ENCODE measurements at places on chromosomes 11 and 22.

DNA sequence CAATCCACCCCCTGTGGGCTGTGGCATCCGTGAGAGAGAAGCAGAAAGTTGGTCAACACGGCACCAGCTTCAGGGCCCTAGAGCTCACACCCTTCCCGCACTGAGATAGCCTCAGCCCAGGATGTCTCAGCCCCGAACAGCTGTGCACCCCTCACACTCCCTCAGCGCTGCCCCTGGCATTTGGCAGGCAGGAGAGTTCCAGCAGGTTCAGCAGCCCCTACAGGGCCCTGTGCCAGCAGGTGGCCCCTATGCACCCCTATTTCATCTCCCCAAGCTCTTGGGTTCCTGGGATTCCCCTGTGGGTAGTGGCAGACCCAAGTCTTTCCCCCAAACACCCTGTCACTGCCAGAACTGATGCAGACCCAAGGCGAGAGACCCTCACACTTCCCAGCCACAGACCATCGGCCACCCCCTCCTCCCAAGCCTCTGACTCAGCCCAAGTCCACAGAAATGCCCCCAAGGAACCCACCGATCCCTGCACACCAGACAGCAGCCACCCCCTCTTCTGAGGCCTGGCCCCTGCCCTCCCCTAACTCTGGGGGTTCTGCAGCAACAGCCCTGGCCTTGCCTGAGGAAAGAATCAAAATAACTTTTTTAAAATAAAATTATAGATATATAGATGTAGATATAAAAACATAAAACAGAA lies 183.6 kb downstream of the IGLL1 start:
- DNase-seq = no peak

DNA sequence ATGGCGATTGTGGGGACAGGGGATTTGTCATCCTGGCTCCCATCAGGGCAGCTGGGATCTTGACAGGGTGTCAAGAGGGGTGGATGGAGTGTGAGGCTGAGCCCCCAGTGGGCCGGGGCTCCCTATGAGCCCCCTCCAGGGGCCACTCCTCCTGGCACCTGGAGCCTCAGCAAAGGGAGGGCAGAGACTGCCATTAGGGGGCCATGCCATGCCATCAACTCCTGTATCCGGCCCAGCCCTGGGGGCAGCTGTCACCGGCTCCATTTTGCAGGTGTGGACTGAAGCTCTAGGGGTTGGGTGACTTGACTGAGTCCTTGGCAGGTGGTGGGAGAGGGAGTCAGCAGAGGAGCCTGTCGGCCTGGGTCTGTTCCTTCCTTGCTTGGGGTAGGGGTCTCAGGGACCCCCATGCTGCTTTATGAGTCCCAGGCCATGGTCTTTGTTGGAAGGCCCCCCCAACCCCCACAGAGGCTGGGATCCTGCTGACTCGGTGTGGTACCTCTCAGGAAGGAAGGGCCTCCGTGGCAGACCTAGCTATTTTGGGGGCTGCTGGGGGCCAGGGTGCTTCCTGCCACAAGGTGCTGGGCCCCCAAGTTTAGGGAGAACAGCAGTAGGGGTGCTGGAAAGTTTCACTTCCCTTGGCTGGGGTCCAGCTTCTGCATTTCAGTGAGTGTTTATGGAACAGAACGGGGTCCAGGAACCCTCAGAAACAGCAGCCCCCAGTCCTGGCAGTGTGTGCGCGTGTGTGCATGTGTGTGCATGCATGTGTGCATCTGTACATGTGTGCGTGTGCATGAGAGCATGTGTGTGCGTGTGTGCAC lies 1.5 kb downstream of the ACY3 start:
- DNase-seq = no peak

DNA sequence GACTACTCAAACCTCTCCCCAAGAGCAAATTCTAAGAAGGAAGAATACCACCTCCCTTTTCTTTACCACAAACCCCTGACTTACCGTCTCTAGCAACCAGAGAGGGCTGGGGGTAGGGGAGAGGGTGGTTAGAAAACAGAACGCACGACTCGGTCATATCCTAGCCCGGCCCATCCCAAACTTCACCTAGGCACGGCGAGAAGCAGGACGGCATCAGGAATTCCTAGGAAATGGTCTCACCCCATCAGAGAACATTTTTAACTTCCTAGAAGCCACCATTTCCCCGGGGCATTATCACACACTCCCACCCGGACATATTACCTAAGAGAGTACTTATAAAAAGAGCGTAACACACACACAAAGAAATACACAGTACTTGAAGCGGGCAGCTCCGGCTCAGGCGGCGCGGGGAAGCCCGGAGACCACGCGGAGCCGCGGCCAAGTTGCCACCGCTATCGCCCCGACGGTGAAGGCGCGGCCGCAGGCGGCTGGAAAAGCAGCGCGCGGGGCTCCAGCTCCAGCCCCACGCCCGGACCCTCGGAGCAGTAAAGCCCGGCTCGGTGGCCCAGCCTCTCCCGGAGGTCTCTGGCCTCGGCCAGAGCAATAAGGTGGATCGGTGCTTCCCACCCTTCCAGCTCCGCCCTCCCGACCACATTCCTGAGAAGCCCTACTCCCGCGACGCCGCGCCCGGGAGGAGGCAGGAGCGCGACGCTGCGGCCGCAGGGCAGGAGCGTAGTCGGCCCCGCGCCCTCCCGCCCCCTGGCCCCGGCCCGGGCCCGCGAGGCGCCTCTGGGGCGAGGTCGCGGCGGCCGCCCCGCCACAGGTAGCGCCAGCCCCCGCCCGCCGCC lies 878 bp downstream of the RRAS2 start:
- DNase-seq = peak; percentile 5

- no peak for DNase-seq
Measured at GRCh38 chr11:91220476-91221202, 997.8 kb upstream of the CHORDC1 start.

- no peak for DNase-seq
Measured at GRCh38 chr11:81792416-81792815, 941.2 kb downstream of the FAM181B start.

- no peak for DNase-seq
Measured at GRCh38 chr11:66881451-66881835, 24.6 kb downstream of the LRFN4 start.

GRCh38 chr22:44697423-44698141 lies 4.4 kb upstream of the PRR5 start:
- DNase-seq = peak; percentile 79

DNA sequence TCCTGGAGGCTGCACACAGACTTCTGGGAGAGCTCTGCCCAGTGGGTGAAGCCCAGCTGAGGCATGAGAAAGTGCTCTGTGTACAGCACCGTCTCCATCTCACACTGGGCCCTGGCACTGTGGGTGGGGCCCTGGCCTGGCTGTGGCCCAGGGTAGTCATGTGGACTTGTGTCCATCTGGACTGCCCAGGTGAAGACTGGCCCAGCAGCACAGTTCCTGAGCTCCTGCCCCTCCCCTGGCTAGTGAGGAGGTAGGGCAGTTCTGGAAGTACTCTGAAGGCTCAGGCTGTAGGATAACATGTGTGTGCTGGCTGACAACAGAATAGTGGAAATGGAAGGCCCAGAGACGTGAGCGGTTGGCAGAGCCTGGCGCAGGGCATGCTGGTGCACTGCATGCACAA lies 35.4 kb downstream of the RSPH14 start:
- DNase-seq = no peak

GRCh38 chr22:37269936-37270678 lies 12.2 kb upstream of the CYTH4 start:
- DNase-seq = peak; percentile 52

DNA sequence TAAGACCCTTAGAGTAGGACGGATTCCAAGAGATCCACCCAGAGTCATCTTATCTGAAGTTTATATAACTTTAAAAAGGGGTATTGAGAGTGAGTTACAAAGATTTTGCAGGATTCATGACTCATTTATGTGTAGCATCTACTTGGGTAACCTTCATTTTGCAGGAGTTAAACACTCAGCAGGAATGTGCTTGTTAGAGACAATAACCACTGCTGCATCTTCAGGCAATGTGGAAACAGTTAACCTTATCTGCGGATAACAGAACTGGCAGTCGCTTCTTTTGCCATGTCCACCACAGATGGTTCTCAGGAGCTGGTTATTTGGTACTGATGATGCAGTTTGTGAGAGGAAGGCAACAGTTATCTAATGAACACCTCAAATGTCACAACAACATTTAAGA lies 417.9 kb upstream of the DDI1 start:
- no peak for DNase-seq

GRCh38 chr11:102559839-102560238 lies 29.3 kb upstream of the MMP7 start:
- no peak for DNase-seq

DNA sequence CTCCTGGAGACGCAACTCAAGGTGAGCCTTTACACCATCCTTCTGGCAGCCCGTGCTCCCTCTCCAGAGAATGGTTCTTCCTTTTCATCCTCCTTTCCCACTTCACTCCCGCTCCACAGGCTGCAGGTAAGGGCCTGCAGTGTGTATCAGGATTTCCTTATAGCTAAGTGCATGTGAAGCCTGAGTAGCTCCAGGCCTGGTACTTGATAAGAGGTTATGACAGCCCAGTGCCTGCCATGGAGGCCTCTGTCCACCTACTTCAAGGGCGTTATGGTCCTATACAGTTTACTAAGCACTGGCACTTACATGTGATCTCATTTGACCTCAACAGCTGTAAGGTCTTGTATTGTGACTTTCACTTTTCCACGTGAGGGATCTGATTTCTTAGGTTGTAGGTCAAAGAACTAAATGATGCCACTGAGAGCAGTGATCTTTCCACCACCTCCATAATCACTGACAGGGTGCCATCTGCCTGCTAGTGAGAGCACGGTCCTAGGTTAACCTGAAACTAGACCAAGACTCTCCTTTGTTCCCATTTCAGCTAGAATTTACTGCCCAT lies 18.1 kb downstream of the SSH3 start:
- DNase-seq = no peak

DNA sequence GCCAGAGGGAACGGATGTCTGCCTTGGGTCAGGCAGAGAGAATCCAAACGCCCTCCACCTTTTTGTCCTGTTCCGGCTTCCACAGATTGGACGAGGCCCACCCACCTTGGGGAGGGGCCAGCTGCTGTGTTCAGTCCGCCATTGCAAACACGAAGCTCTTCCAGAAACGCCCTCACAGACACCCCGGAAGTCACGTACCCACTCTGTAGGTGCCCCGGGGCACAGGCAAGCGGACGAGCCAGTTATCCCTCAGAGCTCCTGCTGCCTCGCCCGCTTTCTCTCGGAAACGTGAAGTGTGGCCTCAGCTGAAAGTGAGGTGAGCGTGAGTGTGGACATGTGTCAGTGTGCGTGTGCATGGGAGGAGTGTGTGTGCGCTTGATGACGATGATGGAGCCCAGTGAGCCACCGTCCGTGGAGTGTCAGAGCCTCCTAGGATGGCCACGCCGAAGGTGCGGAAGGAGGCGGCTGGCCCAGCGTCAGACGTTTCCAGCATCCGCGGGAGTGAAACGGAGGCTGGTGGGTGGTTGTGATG lies 869.2 kb downstream of the TBC1D22A start:
- no peak for DNase-seq

DNA sequence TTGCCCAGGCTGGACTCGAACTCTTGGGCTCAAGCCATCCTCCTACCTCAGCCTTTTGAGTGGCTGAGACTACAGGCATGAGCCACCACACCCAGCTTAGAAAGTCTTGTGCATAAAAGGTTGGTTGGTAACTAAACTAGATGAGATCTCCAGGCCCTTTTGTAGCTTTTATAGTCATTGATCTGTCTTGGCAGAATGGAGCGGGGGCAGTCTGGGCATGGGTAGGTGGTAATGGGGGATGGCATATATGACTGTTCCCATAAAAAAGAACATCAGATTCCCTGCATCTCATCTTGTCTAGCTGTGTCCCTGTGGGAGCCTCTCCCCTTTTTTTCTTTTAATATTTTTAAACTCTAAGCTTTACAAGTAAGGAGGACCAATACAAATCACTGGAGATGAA lies 30.2 kb downstream of the ABCC8 start:
- no peak for DNase-seq

GRCh38 chr11:103079833-103080232 lies 12.1 kb downstream of the DCUN1D5 start:
- no peak for DNase-seq

GRCh38 chr22:20440637-20441591 lies 3.3 kb upstream of the SCARF2 start:
- no peak for DNase-seq

- DNase-seq = no peak
Measured at GRCh38 chr11:28628412-28628811, 520.2 kb downstream of the METTL15 start.

- no peak for DNase-seq
Measured at GRCh38 chr22:49141761-49142160, 685.9 kb downstream of the BRD1 start.

DNA sequence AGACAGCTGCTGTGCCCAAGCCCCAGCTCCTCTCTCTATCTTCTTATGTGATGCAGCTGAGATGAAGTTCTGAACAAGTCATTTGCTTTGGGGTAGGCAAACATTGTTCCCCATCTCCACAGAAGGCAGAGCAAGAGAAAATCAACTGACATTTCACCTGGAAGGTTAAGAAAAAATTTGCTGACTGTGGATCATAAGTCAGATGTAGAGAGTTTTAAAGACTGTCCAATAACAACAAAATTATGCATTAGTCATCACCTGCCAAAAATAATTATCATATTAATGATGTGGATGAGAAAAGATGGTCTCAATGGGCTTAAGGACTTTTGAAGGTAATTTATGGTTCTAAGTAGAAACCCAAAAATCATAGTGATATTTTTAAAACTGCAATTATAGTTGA lies 59.2 kb downstream of the KCNJ1 start:
- DNase-seq = no peak

GRCh38 chr22:44711690-44712555 lies 9.9 kb downstream of the PRR5 start:
- no peak for DNase-seq

GRCh38 chr11:12642040-12642439 lies 32.2 kb upstream of the TEAD1 start:
- no peak for DNase-seq

GRCh38 chr11:102253020-102253715 lies 64.1 kb upstream of the BIRC3 start:
- no peak for DNase-seq

DNA sequence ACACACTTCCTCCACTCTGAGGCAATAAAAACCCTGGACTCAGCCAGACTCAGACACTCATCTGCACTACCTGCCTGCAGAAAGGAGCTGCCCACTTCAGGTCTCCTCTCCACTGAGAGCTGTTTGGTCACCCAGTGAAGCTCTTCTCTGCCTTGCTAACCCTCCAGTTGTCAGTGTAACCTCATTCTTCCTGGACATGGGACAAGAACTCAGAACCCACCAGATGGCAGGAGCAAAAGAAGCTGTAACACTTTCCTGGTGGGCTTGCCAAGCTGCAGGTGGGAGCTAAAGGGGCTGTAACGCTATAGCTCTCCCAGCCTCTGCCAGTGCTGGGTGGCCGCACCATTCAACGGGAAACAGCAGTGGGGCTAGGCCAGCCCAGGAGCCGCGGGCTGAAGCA lies 89.7 kb downstream of the CCDC73 start:
- DNase-seq = no peak

- no peak for DNase-seq
Measured at GRCh38 chr11:65698205-65698604, 13.8 kb upstream of the KAT5 start.

GRCh38 chr22:37169406-37169805 lies 18.6 kb downstream of the C1QTNF6 start:
- DNase-seq = no peak

GRCh38 chr22:19149047-19149883 lies 827 bp downstream of the GSC2 start:
- peak; percentile 79 for DNase-seq

GRCh38 chr11:74012074-74012809 lies 3.4 kb upstream of the UCP3 start:
- no peak for DNase-seq

- DNase-seq = no peak
Measured at GRCh38 chr22:30365891-30366290, 9.1 kb downstream of the CCDC157 start.

- DNase-seq = no peak
Measured at GRCh38 chr11:111923351-111923788, 4.7 kb downstream of the C11orf52 start.
